ENCODE measurements at places on chromosomes 13 and 19. TPM values are rescaled to one million over a fixed set of nuclear protein-coding genes. Genes with fewer than 3 reads are reported as not detected.

GRCh38 chr13:108249150-108249549 is 20.4 kb upstream of the TNFSF13B start:
- no peak for DNase-seq

Gene OR10H1
- total RNA-seq = not detected

- DNase-seq = no peak
Measured at GRCh38 chr13:55967055-55967454, 1173.7 kb upstream of the PRR20A start.

Gene CGB5
- total RNA-seq = 1.1 TPM

DNA sequence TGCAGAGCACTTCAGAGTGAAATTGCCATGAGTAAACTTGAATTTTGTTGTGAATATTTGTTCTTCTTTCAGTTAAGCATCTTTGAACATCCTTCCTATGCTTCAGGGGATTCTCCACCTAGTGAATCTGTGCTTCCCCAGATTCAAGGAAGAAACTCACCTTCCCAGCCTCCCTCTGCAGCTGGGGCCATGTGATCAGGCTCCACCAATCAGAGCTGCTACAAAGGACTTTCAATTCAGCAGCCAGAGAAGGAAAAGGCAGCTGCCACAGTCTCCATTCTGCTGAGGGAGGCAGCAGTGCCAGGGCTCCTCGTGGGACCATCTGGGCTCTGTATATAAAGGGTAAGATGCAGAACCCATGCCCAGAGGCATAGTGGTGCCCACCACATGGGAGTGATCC is 89.7 kb upstream of the SIAH3 start:
- no peak for DNase-seq

DNA sequence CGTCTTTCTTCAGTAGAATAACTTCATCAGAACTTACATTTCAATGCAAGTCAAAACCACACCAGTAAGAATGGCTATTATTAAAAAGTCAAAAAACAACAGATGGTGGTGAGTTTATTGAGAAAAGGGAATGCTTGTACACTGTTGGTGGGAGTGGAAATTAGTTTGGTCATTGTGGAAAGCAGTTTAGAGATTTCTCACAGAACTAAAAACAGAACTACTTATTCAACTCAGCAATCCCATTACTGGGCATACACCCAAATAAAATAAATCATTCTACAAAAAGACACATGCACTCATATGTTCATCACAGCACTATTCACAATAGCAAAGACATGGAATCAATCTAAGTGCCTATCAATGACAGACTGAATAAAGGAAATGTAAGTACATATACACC is 231.2 kb downstream of the NHLRC3 start:
- DNase-seq = peak; percentile 3

DNA sequence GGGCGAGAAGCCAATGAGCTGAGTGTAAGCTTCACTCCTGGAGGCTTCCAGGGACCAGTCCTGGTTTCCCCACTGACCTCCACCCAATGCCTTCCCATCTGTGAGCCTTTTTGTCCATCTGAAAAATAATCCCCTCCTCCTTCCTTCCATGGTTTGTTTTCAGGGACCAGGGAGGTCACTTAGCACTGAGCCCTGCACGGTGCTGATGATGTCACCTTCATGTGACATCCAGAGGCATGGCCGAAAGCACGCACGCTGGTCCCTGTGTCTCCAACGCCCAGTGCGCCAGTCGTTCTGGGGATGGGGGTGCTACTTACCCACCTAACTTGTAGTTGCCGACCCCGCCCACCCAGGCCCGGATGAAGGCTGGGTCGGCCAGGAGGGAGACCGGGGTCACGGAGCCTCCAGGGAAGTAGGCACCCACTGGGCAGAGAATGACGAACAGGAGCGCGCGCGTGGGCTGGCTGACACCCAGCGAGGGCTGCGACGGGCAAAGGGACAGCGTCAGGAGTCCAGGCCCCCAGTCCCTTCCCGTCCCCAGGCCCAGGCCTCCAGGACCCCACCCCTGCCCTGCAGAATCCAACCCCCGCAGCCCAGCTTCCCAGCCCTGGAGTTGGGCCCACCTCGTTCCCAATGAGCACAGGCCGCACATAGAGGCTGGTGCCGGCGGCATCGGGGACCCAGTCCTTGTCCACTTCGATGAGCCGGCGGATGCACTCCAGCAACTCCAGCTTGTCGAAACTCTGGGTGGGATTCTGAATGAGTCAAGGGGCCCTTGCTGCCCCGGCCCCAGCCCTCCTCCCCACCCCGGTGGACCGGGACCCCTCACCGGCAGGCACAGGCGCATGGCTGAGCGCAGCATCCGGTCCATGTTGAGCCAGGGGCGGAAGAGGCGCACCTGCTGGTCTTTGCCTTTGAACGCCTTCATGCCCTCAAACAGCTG is 11.2 kb downstream of the BCAT2 start:
- DNase-seq = no peak
